Suppressor macrophage treated with lipopolysaccharide for 4 hours (primary cell): ENCODE measurements at places on chromosomes 16 and 17.

GRCh38 chr16:5549802-5550201, 452.2 kb upstream of the EEF2KMT start:
- DNase-seq = no peak

- DNase-seq = no peak
These were observed 10.5 kb downstream of the SREBF1 start for GRCh38 chr17:17826342-17826713.

DNA sequence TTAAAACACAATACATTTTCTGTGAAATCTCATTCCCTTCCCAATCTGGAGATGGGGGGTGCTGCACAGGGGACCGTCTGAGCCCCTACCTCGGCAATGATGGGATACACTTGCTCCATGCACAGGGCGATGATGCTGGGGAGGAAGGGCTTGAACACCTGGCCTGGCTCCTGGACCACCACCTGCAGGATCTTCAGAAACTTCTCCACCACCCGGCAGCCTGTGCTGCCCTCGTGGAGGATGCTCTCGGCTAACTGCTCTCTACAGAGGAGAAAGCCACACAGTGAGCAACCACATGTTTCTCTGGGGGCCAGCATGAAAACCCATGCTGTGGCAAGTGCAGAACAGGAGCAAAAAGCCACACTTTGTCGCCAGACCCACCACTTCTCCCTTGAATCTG, 42.4 kb upstream of the GSG1L start:
- no peak for DNase-seq

DNA sequence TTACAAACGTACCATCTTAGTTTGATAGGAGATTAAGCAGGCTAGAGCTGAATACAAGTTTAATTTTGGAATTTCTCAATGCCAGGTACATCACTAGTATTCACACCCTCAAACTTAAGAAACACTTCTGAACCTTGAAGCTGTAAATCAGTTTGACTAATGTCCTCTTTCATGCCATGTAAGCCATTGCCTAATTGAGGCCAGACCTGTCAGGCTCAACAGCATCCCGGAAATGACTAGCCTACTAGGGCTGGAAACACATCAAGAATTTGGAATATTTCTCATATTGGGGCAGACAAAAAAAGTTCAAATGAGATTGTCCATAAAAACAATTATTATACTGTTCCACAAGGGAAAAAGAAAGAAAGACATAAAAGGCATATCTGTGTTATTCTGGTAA, 1.7 kb downstream of the USP32 start:
- peak; percentile 66 for DNase-seq

DNA sequence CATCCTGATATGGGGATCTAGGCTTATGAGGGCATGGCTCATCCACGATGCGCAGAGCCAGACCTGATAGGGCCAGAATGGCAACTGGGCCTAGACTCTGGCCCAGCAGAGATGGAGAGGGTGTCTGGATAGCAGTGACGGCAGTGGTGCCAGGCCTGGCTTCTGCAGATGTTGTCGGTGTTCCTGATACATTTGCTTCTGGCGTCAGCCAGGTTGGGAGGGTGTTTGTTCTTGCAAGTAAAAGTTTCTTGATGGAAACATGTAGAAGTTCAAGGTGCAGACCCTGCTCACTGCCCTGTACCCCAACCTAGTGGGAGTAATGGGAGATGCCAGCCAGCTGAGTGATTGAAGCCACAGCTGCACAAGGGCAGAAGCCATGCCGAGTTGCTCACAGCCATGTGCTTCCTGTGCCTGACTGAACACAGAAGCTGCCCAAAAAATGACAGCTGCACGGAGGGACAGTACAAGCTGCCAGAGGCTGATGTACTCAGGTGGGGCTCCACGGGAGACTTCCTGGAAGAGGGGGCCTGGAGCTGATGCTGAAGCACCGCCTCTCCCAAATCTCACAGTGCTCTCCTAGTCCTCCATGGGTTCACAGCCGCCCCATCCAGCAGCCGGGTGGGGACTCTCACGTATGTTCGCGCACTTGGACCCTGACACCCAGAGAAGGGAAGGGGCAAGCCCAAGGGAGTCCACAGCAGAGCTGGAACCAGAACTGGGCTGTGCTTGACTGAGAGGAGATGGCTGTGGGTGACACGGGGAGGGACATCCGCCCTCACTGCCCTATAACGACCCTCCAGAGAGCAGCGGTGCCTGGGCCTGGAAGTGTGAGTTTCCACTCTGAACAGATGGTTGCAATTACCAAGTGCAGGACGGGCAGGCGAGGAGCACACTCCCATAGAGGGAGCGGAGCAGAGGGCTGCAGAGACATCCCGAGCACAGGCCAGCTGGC, 78.7 kb downstream of the N4BP1 start:
- no peak for DNase-seq

DNA sequence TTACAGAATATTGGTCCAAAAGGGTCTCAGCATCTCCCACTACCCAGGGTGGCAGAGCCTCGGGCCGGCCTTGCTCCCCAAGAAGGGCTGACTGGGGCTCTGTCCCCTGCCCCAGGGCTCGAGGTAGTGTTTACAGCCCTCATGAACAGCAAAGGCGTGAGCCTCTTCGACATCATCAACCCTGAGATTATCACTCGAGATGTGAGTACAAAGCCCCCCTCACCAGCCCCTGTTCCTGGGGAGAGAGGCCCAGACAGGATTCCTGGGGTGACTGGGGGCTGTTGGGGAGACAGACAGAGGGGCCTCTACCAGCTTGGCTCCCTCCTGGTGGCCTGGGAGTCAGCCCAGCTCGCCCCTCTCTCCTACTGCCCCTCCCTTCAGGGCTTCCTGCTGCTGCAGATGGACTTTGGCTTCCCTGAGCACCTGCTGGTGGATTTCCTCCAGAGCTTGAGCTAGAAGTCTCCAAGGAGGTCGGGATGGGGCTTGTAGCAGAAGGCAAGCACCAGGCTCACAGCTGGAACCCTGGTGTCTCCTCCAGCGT, 6.1 kb upstream of the NLRC5 start:
- no peak for DNase-seq

DNA sequence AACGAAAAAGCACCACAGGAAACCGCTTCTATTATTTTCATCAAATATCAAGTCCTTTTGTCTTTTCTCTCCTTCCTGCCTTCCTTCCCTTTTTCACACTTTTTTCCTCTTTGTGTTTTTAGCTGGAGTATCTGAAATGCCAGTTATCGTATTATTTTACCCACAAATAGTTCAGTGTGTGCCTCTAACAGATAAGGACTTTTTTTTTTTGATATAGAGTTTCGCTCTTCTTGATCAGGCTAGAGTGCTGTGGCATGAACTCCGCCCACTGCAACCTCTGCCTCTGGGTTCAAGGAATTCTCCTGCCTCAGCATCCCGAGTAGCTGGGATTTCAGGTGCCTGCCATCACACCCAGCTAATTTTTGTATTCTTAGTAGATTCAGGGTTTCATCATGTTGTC, 10.7 kb downstream of the DNAAF1 start:
- no peak for DNase-seq

- DNase-seq = peak; percentile 31
These were observed 67.9 kb downstream of the PRMT7 start for GRCh38 chr16:68378436-68379415.
